AML-193 (cell line): ENCODE measurements at places on chromosomes 4 and X.

GRCh38 chr4:98744372-98745150 lies 86.2 kb upstream of the TSPAN5 start:
- no peak for DNase-seq

- no peak for DNase-seq
Measured at GRCh38 chrX:55523356-55523755, 33.7 kb upstream of the USP51 start.

- no peak for DNase-seq
Measured at GRCh38 chr4:81343046-81343445, 128.0 kb upstream of the PRKG2 start.

DNA sequence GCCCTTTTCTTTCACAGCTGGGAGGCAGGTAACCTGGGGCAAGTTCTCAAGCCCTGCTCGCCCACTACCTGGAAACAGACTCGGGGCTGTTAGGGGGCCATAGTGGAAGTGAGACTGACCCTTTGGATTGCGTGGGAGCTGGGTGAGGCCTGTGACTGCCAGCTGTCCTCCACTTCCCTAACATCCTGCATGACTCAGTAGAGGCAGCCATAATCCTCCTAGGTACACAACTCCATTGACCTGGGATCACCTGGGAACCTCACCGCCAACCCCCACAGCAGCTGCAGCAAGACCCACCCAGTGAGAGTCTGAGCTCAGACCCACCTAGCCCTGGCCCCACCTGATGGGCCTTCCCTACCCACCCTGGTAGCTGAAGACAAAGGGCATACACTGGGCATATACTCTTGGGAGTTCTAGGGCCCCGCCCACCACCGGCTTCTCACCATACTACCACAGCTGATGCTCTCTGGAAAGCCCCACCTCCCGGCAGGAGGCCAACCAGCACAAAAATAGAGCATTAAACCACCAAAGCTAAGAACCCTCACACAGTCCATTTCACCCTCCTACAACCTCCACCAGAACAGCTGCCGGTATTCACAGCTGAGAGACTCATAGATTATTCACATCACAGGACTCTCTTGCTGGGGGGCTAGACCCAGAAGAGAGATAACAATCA lies 61.1 kb upstream of the DCTD start:
- DNase-seq, result no peak

DNA sequence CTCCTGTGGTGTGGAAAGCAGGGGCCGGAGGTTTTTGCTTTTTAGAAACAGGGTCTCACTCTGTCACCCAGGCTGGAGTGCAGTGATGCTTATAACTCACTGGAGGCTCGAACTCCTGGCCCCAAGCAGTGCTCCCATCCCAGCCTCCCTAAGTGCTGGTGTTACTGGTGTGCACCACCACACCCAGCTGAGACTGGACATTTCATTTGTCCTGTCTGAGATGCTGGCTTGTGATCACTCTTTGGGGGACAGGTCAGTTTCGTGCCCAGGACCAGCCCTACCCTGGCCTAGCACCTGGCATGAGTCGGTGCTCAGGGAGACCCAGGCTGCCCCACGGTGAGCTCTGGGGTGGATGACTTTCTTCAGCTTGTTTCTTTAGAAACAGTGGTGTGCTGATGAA lies 11.3 kb downstream of the PSAPL1 start:
- DNase-seq, result no peak
